Naive thymus-derived CD4-positive, alpha-beta T cell (primary cell): ENCODE measurements at places on chromosomes 6 and 20. TPM values are rescaled to one million over a fixed set of nuclear protein-coding genes. Genes with fewer than 3 reads are reported as not detected.

- H3K4me1 ChIP-seq: peaks cover 55% of the 10 kb centered on the region
- no peaks in the 10 kb centered on the region for H3K36me3 ChIP-seq
- H3K27me3 ChIP-seq: no peaks in the 10 kb centered on the region
- no peak for DNase-seq
- no peak overlapping the region for H3K27ac ChIP-seq
Observed at GRCh38 chr6:37492991-37493660, 6.6 kb downstream of the CCDC167 start.

DNA sequence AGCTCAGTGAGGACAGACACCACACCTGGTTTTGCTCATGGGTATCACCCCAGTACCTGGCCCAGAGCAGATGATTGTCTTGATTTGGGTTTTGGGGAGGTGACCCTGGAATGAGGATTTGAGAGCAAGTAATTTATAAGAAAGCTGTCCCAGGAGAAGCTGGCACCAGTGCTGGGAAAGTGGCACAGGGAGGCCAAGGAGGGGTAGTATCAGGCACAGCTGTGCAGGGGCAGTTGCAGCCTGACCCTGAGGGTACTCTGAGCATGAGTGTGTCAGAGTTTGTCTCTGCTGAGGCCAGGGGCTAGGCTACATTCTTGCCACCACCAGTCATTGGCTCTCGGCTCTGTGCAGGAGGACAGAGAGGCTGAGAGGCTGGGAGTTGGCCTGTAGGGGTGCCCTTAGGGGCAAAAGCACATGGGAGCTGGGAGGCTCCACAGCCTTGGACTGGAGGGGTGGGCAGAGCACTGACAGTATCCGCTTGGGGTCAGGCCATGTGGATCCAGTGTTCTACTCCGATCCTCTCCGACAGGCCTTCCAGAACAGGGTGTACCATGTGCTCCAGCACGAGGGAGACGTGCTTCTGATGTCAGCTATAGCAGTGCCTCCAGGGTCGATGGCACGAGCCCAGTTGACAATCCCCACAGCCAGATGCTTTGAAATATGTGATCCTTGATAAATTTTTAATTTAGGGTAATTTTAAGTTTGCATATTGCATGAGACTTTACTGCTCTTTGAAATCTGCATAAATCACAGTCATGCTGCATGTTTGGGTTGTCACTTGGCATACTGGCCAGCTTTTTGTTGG, 121.3 kb downstream of the PHACTR3 start:
- no peak overlapping the region for H3K27ac ChIP-seq
- no peaks in the 10 kb centered on the region for H3K4me1 ChIP-seq
- no peak for DNase-seq
- H3K4me3 ChIP-seq: no peak overlapping the region
- no peaks in the 10 kb centered on the region for H3K36me3 ChIP-seq

GRCh38 chr20:35791821-35792220, 20.0 kb downstream of the PHF20 start:
- H3K4me3 ChIP-seq: no peak overlapping the region
- H3K36me3 ChIP-seq: no peaks in the 10 kb centered on the region
- no peaks in the 10 kb centered on the region for H3K27me3 ChIP-seq
- peaks cover 8% of the 10 kb centered on the region for H3K4me1 ChIP-seq

GRCh38 chr6:137226697-137227096, 7.5 kb upstream of the IFNGR1 start:
- no peaks in the 10 kb centered on the region for H3K36me3 ChIP-seq
- peaks cover 25% of the 10 kb centered on the region for H3K4me1 ChIP-seq
- no peak overlapping the region for H3K4me3 ChIP-seq
- H3K27ac ChIP-seq: no peak overlapping the region

DNA sequence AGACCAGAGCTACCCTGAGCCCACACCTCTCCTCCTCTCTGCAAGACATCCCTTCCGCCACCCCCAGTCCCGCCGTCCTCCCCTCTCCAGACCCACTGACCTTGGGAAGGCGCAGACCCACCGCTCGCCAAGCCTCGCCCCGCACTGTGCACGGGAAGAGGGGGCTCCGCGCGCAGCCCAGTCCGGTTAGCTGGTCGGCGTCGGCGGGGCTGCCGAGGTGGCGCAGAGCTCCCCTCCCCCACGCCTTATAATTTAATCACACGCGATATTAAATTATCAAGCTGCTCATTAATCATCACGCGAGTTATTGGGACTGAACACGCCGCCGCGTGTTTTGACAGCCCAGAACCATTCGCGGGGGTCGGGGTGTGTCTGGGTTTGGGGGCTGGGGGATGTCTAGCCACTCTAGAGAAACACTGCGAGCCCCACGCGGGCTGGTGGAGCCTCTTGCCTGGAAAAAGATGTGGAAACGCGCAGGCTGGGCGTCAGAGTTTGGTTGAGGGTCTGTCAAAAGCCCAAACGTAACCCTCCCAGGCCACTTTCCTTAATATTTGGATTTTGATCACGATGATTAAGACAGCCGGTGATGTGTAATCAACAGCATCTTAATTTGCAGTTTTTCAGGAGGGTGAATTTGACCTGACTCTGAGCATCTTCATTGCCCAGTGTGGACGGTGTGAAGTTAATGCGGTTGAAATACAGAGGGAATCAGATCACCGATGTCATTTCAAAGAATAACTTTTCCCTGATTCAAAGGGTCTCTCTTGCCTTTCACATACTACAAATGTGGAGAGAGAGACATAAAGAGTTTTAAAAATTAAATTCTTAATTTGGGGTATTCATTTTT, at the start of gene LINC00237:
Gene LINC00237 (minus strand): TSS at position 188 of the 847 bp plus-strand sequence.
- H3K27me3 ChIP-seq: peaks cover 25% of the 10 kb centered on the region
- DNase-seq: no peak
- H3K4me1 ChIP-seq: peaks cover 25% of the 10 kb centered on the region
- no peak within 1 kb of the TSS for H3K4me3 ChIP-seq

RAD21L1 gene
- total RNA-seq: not detected in 2 replicates

PRPH2 gene
- total RNA-seq: not detected

SYCP2L gene
- total RNA-seq: 0.20 TPM

FERMT1 gene
- total RNA-seq: not detected
